ENCODE measurements at places on chromosomes 4 and X.
A peak's percentile ranks its signal among the peaks of the same experiment; 100 is the strongest.

DNA sequence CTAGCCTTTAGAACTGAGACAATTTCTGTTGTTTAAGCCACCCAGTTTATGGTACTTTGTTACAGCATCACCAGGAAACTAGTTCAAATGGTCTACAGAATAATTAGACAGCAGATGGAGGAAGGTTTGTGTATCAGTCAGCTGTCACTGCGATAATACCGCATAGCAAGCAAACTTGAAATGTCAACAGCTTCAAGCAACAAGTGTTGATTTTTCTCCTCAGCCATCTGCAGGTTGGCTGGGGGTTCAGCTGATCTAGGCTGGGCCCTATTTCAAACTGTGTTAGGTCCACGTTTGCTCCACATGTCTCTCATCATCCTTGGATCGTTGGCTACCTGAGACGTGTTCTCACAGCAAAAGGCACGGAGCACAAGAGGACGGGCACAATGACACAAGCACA is 19.2 kb upstream of the PHEX start:
- DNase-seq = no peak

- DNase-seq = no peak
These were observed 51.5 kb downstream of the STARD8 start for GRCh38 chrX:68698942-68699341.

- no peak for DNase-seq
These were observed 41.0 kb upstream of the KLHL34 start for GRCh38 chrX:21699136-21699535.

DNA sequence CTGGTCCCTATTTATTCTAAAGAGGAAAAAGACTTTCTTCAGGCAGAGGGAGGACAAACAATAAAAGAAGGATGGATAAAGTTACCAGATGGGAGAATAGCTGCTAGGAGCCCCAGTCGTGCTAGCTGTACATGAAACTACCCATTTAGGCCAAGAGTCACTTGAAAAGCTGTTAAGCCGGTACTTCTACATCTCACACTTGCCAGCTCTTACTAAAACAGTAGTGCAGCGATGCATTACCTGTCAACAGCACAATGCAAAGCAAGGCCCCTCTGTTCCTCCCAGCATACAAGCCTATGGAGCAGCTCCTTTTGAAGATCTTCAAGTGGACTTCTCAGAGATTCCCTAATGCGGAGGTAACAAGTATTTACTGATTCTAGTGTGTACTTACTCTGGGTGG is 1138.8 kb downstream of the ARAP2 start:
- DNase-seq = no peak

DNA sequence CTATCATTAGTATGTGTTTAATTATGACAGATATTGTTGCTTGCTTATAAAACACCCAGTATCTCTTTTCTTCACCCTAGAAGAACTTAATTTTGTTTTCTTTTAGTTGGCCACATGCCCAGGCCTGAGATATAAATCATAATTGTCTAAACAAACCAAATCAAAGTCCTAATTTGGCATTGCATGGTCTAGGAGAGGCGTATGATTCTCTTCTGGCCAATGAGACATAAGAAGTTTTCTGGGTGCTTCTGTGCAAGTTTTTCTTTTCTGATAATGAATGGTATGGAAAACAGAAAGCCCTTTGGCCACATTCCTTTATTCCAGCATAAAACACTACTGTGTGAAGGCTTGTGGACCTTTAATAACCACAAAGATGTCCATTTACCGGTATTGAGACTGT is 192.9 kb upstream of the CTSO start:
- DNase-seq = no peak

DNA sequence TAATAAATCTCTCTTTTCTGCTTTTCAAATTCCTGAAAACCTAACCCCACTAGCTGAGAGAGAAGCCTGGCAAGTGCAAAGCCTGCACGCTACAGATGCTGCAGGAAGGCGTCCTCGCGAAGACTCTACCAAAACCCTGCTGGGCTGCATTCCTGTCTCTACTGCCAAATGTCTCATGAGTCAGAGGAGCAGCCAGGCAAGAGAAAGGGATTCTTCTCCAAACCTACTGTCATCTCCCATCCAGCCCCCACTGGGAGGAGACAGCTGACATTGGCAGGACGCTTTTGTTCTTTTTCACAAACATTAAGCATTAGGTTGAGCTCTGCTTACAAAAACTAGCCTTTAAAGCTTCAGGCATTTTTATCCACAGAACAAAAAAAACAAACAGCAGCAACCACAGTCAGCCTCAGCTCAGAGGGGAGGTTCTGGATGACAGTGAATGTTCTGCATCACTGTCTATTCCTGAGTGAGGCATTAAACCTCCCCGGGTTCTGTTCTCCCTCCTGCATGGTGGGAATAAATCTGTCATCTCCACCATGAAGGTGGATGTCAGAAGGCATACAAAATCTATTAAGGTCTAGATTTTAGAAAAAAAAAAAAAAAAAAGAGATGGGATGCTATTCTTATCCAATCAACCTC is 18.0 kb downstream of the CRMP1 start:
- DNase-seq = no peak

- no peak for DNase-seq
These were observed 671.2 kb upstream of the GALNTL6 start for GRCh38 chr4:171142045-171142444.

- no peak for DNase-seq
These were observed 35.2 kb upstream of the ARMCX4 start for GRCh38 chrX:101450085-101450484.

GRCh38 chr4:15003891-15004738 is 1.8 kb downstream of the CPEB2 start:
- DNase-seq = peak; percentile 57

DNA sequence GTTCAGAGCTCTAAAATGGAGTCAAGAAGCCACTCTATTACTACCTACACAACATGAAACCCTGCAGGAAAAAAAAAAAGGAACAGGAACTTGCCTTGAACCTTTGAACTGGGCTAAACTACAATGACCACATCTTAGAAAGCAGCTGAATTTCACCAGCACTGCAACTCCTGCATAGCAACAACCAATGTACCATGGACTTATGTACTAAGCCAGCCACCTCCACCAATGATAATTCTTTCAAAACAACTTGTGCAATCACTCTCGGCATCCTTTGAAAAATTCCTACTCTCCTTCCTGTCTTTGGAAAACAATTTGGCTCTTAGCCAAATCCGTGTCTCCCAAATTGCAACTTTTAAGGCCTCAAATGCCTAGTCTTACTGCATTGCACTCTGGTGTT is 26.8 kb upstream of the FMR1 start:
- DNase-seq = no peak

GRCh38 chrX:16788477-16788876 is 2.2 kb downstream of the TXLNG start:
- DNase-seq = no peak

GRCh38 chr4:38174801-38175200 is 214.6 kb downstream of the PTTG2 start:
- DNase-seq = no peak

- DNase-seq = no peak
These were observed 324.6 kb upstream of the MAGEB2 start for GRCh38 chrX:29890646-29891200.

DNA sequence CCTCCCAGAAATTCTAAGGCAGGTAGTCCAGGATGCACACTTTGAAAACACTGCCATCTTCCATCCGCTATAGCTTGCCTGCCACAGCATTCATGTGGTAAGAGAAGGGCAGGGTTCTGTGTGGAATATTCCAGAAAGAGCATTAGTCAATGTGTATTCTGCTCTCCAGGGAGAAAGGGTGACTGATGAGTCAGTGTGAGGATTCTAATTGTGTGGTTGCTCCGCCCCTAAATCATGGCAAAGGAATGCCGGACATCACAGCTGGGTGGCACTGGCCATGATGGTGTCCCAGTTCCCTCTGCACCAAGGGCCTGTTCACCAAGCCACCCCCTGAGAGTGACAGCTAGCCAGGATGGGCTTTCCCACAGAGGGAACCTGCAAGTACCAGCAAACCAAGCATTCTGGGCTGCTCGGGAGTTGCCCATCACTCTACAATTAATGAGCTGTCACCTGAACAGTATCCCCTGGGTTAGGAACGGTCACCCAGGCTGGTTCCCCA is 9.5 kb downstream of the IDS start:
- no peak for DNase-seq

- no peak for DNase-seq
These were observed 67.4 kb downstream of the DMP1 start for GRCh38 chr4:87717276-87718031.

- DNase-seq = no peak
These were observed 87.1 kb upstream of the INPP4B start for GRCh38 chr4:142933207-142933606.

- DNase-seq = no peak
These were observed 851 bp upstream of the RIPPLY1 start for GRCh38 chrX:106903856-106904528.

DNA sequence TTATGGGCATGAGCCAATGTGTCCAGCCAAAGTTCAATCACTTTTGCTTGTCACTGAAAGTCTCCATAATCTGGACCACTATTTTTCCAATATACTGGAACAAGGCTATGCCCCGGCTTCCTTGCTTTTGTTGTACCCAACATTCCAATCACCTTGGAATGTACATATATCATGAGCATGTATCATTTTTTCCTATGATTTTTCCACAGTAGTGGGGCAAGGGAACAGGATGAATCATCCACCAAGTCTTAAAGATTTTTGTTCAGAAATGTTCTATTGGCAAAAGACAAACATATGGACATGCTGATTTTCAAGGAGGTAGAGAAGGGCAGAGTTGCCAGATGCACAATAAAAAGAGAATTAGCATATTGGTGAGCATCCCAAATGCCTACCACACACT is 548.1 kb upstream of the INTU start:
- DNase-seq = no peak

DNA sequence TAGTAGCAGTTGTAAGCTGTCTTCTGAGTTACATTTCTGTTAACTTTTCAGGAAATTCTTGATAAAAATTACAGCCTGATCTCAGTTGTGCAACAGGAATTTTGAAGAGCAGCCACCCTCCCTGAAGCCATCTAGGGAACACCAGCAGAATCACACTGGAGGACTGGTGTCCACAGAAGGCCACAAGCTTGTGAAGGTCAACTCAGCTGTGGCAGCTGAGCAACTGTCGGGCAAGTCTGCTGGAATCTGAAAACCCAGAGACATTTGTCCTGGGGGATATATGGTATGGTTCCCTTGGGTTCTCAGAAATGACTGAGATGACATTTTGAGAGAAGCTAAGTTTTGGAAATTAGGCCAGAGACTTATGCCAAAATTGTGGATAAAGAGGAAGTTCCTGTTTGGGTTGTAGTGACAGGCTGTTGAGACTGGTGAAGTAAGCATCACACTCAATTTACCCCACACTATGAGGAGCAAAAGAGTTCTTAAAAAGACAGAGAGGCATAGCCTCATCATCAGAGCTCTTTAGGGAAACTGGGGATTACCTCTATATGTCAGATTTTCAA is 78.1 kb upstream of the TNIP3 start:
- no peak for DNase-seq

DNA sequence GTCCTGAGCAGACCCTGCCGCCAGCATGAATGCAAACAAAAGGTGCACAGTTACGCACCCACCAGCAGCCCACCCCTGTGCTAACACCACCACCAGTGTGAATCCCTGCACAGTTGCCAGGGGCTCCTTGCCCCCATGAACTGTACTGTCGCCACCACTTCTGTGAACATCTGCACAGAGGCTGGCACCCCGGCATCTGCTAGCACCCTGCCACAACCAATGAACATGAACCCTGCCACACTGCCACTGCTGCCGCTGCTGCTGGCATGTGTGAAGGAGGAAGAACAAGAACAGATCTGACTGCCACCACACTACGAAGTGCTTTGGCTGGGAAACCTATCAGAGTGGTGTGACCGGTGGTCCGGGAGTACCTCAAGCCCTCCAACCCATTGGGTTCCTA is 261.3 kb downstream of the PARM1 start:
- no peak for DNase-seq

GRCh38 chr4:113469926-113470325 is 291.6 kb downstream of the CAMK2D start:
- no peak for DNase-seq

GRCh38 chrX:147550217-147550616 is 361.5 kb upstream of the FMR1 start:
- peak; percentile 53 for DNase-seq

GRCh38 chr4:69497076-69497475 is 1.4 kb upstream of the UGT2B4 start:
- no peak for DNase-seq

DNA sequence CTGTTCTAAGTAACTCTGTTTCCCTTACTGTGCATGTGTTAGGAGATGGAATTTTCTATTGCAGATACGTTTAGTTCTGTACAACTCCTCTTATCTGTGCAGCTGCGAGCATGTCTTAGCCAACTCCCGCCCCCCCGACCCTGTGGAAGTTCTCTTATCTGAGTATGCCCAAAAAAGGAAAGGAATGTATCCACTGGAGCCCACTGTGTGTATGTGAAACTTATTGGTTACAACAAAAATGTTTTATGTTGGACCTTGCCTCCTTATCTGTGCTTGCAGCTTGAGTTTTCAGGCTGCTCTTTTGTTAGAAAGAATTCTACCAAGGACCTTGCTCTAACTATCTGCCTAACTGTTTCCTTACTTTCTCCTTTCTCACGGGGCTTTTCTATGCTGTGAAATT is 24.2 kb upstream of the DCAF8L2 start:
- DNase-seq = no peak

DNA sequence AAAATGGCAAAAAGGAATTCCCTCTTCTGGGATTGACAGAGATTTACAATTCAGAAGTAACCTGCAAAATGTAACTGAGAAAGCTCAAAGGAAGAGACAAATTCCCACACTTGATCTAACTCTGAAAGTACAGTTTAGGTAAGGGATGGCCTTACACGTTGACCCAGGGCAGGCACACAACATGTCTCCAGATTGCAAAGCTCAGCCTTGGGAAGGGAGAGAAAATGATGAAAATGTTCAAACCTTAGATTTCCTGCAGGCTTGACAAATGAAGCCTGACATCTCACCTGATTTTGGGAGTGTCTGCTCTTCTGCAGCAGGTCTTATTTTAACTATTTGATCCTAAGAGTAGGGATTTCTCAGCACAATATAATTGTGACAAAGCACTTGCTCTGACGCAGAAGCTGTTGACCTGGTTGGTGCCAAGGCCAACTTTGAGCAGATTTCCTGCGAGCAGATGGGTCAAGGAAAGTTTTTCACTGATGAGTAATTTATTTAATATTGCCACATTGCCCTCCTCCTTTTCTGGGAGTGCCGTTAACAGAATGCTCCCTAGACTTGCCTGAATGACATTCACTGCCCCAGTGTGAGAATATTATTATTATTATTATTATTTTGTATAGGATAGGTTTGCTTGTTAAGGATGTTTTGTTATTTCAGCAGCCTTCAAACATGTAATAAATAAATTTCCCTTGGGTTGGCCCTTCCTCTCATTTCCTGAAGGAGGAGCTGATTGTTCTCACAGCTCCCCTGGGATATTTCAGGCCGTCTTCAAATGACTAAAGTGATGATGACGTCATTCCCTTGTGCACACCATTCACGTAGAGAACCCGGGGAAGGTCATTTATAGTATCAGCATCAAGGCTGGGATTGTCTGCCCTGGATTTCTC is 157.1 kb downstream of the VEGFC start:
- no peak for DNase-seq

DNA sequence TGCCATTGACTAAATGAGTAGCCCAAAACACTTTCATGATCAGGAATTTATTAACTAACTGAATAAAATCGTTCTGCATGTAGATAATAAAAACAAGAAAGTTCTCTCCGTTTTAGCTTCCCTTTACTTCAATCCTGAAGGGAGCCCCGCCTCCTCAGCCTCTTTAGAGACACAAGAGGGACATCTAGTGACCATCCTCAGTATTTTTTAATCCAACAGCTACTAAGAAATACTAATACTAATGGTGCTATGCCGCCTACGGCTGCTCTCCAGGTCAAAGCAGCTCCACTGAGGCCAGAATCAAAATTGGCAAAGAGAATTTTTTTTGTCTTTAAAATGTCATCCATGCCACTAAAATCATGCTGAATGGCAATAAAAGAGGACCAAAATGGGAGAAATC is 3.2 kb upstream of the PCDH19 start:
- DNase-seq = peak; percentile 37

Measured in glutamatergic neuron (in vitro differentiated cells).